ENCODE measurements at places on chromosomes 6 and 20. TPM values are rescaled to one million over a fixed set of nuclear protein-coding genes. Genes with fewer than 3 reads are reported as not detected.

DNA sequence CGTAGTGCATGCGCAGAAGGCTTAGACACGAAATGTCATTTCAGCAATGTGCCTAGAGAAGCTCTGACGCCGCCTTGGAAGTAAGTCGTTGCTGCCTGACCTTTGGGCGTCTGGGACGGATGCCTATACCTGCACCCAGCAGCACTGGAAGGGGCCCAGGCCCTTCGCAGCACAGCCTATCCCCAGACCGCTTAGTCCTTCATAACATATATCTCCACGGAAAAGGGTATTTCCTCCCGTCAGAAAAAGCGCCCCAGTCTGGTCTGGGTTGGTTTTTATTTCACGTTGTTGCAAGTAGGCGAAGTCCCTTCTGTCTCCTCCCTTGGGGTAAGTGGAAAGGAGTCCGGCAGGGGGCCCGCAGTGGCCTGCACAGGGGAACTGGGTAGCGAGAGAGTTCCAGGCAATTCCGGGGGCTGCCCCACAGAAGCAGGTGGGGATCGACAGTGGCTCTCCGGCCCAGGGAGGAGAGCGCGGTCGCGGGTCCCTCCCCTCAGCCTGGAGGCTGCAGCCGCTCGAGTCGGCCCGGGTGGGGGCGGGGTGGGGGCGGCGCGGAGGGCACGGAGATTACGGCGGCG is 559 bp upstream of the EYA4 start:
- peak; percentile 51 for DNase-seq

DNA sequence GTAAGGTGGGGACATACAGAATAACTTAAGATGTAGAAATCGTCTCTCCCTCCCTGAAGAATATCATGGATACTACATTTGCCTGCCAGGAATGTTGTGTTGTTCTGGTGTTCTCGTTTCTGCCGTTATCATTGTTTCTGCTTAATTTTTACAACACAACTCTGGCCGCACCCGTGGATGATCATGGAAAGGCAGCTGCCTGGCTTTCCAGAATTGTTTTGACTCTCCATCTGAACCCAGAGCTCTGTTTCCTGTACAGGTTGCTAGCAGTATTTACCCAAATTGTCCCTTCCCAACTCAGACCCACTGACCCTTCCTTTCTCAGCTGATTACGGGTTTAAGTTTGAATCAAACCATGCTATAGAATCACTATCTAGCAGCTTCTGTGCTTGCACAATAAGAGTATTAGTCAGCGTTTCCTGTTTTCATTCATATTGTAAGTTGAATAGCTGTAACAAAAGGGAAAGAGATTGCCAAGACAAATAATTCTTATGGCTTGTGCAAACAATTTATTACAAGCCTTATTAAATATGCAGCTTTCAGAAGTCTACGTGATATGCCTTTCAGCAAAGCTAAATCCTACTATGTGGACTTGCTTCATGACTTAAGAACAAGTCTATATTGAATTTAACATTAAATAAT is 139.0 kb downstream of the MTHFD1L start:
- no peak for DNase-seq

DNA sequence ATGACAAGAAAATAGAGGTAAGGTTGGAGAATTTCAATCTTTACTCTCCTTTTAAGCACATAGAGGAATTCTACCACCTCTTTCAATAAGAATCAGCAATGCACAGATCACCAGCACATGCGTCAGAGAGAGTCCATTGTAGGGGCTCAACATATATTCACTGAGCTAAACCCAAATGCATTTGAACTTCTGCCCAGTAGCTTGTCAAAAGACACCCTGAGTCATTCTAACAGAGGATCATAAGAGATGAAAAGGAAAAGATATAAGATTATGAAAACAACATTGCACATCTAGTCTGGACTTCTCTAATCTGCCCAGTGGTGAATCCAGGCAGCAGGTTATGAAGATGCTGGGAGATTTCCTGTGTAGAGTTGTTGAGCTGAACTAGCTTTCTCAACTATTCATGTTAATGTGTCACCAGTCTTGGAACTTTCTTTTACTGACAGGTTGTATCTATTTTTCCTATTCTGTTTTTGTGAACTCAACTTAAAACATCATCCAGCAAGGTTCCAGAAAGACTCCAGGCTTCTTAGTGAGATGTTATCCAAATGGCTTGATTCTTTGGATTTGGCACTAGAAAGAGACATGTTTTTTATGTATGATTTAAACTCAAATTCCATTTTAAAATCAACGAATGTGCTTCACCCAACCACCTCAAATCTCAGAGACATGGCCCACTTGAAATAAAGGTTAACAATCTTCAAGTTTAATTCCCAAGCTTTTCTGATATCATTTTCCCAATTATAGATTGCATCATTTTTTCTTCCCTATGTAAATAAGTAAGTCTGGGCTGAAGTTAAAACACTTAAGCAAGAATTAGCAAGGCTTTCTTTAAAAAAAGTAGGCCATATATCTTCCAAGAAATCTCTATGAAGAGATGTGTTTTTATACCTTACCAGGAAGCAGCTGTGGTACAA is 89.3 kb downstream of the TSHZ2 start:
- DNase-seq = no peak

DNA sequence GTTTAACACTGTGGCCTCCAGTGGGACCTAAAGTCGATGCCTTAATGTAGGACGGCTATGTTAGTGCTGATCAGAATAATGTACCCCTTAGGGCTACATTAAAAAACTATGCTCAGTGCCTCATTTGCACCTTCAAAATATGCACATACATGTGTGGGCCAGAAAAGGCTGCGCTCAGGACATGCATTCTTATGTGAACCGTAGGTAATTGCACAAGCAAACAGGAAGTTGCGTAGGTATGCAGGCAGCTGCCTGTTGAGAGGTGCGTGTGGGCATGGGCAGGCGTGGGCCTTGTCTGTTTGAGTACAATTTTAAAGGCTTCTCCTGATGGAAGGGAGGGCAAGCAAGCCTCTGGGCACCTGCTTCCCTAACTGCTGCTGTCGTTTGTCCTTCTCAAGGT is 116.2 kb upstream of the JAG1 start:
- DNase-seq = no peak

- peak; percentile 46 for DNase-seq
Measured at GRCh38 chr6:16805243-16805950, 44.1 kb upstream of the ATXN1 start.

GRCh38 chr6:11009353-11009752 is 34.8 kb downstream of the ELOVL2 start:
- DNase-seq = no peak

DNA sequence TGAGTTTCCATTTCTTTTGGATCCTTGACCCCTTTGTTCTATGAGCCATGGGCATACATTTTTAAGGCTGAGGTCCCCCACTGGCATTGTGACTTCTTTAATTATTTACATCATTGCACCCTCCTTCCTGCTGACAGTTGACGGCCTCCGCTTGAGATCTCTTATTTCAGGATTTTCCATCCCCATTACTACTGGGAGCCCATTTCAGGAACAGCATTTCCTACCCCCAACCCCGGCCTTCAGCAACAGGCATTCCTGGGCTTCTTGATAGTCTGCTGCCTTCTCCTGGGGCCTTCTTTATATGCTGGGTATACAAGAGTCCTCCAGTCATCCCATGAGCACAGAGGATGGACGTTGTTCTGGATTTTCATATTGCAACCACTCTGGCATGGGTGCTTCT is 3.8 kb downstream of the ULBP1 start:
- DNase-seq = no peak

DNA sequence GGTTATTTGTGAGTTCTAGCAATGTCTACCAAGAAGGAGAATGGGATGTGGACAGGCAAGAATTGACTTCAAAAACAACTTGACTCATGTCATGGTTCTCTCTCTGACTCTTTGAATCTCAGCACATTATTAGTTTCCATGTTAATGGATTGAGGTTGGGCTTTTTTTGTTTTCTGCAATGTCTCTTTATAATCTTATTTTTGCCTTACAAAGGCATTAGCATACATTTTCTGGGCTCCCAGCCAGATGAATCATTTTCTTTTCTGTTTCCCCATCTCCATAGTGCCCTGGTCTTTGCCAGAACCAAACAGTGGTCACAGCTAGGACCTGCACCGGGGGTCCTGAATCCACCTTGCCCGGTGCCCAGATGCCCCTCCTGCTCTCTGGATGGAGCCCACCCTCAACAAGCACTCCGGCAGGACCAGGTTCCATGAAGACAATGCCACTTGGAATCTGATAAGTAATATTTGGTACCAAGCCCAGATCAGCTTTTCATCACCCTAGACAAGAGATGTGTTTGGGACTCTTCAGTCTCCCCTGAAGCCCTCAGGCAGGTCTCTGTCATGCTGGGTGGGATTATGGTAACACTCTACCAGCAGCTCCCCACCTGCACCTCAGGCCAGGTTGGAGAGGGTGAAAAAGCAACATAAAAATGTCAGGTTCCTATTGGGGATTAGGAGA is 266.7 kb upstream of the SULF2 start:
- peak; percentile 59 for DNase-seq

DNA sequence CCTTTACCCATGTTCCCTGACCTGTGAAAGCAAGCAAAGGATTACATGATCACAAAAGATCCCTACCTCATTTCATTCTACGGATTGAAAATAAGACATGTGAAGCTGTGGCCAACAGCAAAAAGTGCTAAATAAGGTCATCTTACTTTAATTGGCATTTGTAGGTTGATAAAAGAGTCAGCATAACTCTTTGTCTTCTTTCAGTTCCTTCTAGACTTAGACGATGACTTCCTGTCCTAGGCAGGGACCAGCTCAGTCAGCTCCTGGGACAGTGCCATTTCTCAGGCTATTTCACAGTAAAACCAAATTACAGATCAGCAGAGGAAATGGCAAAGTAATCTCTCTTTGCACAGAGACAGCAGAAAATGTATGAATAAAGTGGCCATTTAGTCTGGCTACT is 480.7 kb downstream of the RFPL4B start:
- no peak for DNase-seq

GRCh38 chr6:87154641-87154992 is 748 bp upstream of the ZNF292 start:
- no peak for DNase-seq

The RUNX2 gene
- polyA plus RNA-seq = 0.31 TPM

The CST4 gene
- polyA plus RNA-seq = not detected

The ABHD16B gene
- polyA plus RNA-seq = not detected

The IRF4 gene
- 0.08 TPM for polyA plus RNA-seq

The ARG1 gene
- polyA plus RNA-seq = not detected

The ULBP3 gene
- not detected for polyA plus RNA-seq

The HSPA12B gene
- 2.7 TPM for polyA plus RNA-seq

The GID8 gene
- 45.2 TPM for polyA plus RNA-seq

The OR11A1 gene
- polyA plus RNA-seq = not detected

Data from brain (organoid and tissue), 16 donors.